Dermis blood vessel endothelial cell (primary cell): ENCODE measurements at places on chromosomes 5 and 9. TPM values are rescaled to one million over a fixed set of nuclear protein-coding genes. Genes with fewer than 3 reads are reported as not detected.

The PKD2L2 gene
- total RNA-seq = 0.17 TPM in 1 of 2 replicates, not detected in the other

The FBP1 gene
- 1.3 and 2.2 TPM in 2 replicates for total RNA-seq

The CEL gene
- total RNA-seq = 0.14 and 0.17 TPM in 2 replicates

The HRCT1 gene
- 0.93 and 2.6 TPM in 2 replicates for total RNA-seq

The C5orf47 gene
- total RNA-seq = not detected in 2 replicates

The IL9 gene
- total RNA-seq = not detected in 2 replicates

The TRAF1 gene
- 1.1 and 4.4 TPM in 2 replicates for total RNA-seq

The NOXA1 gene
- 1.5 and 2.6 TPM in 2 replicates for total RNA-seq

The PCDHGB2 gene
- 0.51 and 1.7 TPM in 2 replicates for total RNA-seq

The MYOZ3 gene
- total RNA-seq = 0.17 and 0.37 TPM in 2 replicates

The SMIM33 gene
- not detected in 2 replicates for total RNA-seq

The IL5 gene
- not detected in 2 replicates for total RNA-seq

The WDR31 gene
- 0.17 and 0.37 TPM in 2 replicates for total RNA-seq

The CCL21 gene
- 1.4 and 2.5 TPM in 2 replicates for total RNA-seq

The SPATA31D4 gene
- not detected in 2 replicates for total RNA-seq

The PCDHB9 gene
- total RNA-seq = 0.14 and 0.17 TPM in 2 replicates

The GARIN3 gene
- not detected in 2 replicates for total RNA-seq

The PCDHA1 gene
- total RNA-seq = 0.17 TPM in 1 of 2 replicates, not detected in the other

The NPR2 gene
- total RNA-seq = 2.7 and 10.8 TPM in 2 replicates

The PARP8 gene
- 0.42 and 0.51 TPM in 2 replicates for total RNA-seq

The DNM1 gene
- total RNA-seq = 0.17 and 0.33 TPM in 2 replicates

The SLC38A9 gene
- 39.0 and 50.9 TPM in 2 replicates for total RNA-seq

The KIAA0825 gene
- total RNA-seq = 1.0 and 1.9 TPM in 2 replicates

The ARL14EPL gene
- total RNA-seq = under 0.01 TPM in 1 of 2 replicates, not detected in the other

The PAPPA gene
- 0.19 and 0.34 TPM in 2 replicates for total RNA-seq

The PPP2R2B gene
- not detected in 2 replicates for total RNA-seq

The SLC34A1 gene
- not detected in 2 replicates for total RNA-seq

The CBY3 gene
- total RNA-seq = not detected in 2 replicates

The ORM1 gene
- not detected in 2 replicates for total RNA-seq

The ARID3C gene
- total RNA-seq = 0.09 and 0.51 TPM in 2 replicates

The STPG3 gene
- 0.34 TPM in 1 of 2 replicates, not detected in the other for total RNA-seq

The DIPK1B gene
- total RNA-seq = 172 and 238 TPM in 2 replicates

The TAF11L10 gene
- total RNA-seq = not detected in 2 replicates

The SERINC5 gene
- total RNA-seq = 14.8 and 16.2 TPM in 2 replicates

The PRRT1B gene
- total RNA-seq = not detected in 2 replicates

The FREM1 gene
- under 0.01 TPM in 1 of 2 replicates, not detected in the other for total RNA-seq

The ASPN gene
- total RNA-seq = not detected in 2 replicates

The HAVCR1 gene
- total RNA-seq = 0.28 and 1.0 TPM in 2 replicates

The C9 gene
- 0.34 TPM in 1 of 2 replicates, not detected in the other for total RNA-seq

The IFNA2 gene
- total RNA-seq = not detected in 2 replicates

The ROR2 gene
- under 0.01 TPM in 1 of 2 replicates, not detected in the other for total RNA-seq

The GGTA1 gene
- total RNA-seq = 6.2 and 8.7 TPM in 2 replicates

The CWC27 gene
- total RNA-seq = 9.7 and 16.3 TPM in 2 replicates

The UNC5A gene
- 0.34 and 1.5 TPM in 2 replicates for total RNA-seq

The FOXD4L5 gene
- total RNA-seq = 0.09 TPM in 1 of 2 replicates, not detected in the other

The NIM1K gene
- total RNA-seq = under 0.01 and 0.05 TPM in 2 replicates

The PCDHB14 gene
- total RNA-seq = 0.98 and 1.0 TPM in 2 replicates

The EQTN gene
- total RNA-seq = not detected in 2 replicates

The CMBL gene
- 3.6 and 6.3 TPM in 2 replicates for total RNA-seq

The ADAMTS2 gene
- 0.42 and 2.4 TPM in 2 replicates for total RNA-seq

The TERT gene
- 0.09 and 0.17 TPM in 2 replicates for total RNA-seq
